ENCODE measurements at places on chromosomes 1 and 21. TPM values are rescaled to one million over a fixed set of nuclear protein-coding genes. Genes with fewer than 3 reads are reported as not detected.

- peak; percentile 74 for DNase-seq
Measured at GRCh38 chr1:23417570-23417969, 7.0 kb downstream of the TCEA3 start.

- no peak for DNase-seq
Measured at GRCh38 chr21:35529171-35529863, 480.2 kb upstream of the RUNX1 start.

GRCh38 chr1:207009182-207009850, 23.2 kb downstream of the C1orf116 start:
- no peak for DNase-seq

DNA sequence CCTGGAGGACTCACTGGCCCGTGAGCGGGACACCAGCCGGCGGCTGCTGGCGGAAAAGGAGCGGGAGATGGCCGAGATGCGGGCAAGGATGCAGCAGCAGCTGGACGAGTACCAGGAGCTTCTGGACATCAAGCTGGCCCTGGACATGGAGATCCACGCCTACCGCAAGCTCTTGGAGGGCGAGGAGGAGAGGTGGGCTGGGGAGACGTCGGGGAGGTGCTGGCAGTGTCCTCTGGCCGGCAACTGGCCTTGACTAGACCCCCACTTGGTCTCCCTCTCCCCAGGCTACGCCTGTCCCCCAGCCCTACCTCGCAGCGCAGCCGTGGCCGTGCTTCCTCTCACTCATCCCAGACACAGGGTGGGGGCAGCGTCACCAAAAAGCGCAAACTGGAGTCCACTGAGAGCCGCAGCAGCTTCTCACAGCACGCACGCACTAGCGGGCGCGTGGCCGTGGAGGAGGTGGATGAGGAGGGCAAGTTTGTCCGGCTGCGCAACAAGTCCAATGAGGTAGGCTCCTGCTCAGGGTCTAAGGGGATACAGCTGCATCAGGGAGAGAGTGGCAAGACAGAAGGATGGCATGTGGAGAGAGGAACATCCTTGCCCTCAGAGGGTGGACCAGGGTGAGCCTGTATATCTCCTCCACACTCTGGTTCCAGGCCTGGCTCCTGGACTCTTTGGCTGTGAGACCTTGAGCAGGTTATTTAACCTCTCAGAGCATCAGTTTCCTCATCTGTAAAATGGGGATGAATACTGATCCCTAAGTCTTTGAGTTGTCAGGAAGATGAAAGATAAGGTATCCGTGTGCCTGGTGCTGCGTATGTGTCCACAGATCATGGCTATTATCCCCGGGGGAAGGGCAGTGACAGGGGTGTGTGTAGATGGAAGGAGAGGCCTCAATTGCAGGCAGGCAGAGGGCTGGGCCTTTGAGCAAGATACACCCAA, 17.2 kb upstream of the SEMA4A start:
- no peak for DNase-seq

DNA sequence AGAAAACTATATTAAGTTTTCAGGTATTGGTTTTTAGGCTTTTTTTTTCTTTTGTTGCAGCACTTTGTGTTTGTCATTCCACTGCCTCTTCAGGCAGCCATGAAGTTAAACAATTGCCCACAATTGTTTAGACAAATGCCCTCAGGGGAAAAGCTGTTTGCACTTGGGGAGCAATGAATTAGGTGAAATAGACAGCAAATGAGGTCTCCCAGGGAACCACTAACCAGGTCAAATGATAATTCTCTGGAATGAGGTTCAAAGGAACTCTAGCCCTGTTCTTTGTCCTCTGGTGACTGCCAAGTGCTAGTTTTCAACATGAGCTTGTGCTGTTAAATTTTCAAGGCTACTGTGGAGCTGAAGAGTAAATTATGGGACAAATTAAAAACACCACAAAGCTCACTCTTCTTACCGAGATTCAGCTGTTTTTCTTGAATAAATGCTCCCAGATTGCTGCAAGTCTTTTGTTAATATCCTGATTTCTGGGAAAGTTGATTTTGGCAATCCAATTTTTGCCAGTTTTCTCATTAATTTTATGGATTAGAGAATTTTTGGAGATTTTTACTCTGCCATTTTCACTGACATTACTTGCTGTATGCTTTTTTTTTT, 15.1 kb upstream of the MAB21L3 start:
- DNase-seq, result no peak

DNA sequence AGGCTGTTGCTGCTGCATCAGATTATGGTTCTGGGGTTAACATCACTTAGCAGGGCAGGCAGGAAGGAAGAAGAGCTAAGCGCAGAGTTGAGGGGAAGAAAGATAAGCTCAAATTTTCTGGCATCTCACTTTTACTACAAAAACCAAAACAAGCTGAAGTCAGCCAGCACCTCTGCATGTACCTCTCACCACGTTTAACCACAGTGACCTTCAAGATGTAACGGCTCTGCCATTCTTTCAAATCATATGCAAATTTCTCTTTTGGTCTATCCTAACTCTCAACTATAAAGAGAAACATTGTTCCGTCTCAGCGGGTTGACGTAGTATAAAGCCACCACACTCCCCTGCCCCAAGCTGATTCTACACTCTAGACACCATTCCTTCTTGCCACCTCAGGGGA, 154.4 kb downstream of the OMA1 start:
- no peak for DNase-seq

DNA sequence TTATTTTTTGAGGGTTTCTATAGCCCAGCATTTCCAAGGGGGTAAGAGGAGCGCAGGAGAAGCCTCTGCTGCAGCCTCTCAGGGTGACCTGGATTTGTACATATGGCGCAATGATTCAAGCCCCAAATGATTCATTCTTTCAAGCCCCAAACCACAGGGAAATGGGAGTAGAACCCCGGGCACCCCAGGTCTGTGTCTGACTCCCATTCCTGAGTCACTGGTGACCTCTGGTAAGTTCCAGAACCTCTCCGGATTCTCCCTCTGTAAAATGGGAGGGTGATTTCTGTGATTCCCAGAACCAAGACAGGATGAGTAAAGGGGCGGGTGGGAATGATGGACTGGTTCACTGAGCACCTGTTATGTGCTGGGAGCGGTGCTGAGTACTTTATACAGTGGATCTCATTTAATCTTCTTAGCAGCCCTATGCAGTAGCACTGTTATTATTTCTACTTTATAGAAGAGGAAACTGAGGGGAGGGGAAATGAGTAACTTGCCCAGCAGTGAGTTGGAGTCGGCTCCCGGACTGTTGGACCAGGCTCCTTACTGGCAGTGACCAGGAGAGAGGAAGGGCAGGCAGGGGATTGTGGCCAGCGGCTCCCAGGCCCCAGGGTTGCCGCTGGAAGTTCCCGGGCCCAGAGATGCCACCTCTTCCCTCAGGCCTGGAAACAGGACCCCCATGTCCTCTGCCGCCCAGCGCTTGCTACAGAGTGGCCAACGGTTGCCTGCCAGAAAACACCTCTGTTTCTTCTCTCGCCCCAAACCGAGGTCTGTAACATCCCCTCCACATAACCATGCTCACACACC, 20.3 kb upstream of the SLC26A9 start:
- DNase-seq, result no peak

DNA sequence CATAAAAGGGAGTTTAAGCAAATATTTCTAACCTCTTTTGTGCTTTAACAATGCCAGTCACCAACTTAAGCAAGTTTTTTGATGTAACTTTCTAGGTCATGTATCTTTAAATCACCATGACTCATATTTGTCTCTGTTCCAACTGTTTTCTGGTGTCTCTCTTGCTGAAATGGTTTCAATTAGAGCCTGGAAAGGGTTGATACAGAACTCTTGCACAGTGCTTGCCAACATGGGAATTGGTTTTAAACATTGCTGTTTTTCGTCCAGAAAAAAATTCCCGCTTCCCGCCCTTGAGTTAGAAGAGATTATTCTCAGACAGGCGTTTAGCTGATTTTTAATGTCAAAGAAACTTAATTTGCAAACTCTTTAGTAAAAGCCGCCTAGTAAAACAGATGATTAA, 46.4 kb upstream of the SLC22A15 start:
- DNase-seq, result no peak

DNA sequence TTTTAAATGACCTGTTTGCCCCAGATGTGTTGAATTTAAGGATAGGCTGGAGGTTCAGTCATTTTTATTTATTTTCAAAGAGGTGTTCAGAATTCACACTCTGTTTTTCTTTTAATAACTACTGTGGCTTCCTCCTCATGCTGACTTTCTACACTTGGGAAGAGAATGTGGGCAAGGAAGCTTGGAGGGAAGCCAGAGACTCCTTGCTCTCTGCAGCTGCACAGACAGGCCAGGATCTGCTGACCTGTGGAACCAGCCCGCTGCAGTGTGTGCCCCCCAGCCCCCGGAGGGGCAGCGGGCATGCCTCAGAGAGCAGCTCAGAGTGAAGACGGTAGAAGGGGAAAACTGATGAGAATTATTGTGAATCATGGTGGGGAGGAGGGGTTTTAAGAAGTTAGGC, 16.9 kb downstream of the MGST3 start:
- DNase-seq, result no peak

DNA sequence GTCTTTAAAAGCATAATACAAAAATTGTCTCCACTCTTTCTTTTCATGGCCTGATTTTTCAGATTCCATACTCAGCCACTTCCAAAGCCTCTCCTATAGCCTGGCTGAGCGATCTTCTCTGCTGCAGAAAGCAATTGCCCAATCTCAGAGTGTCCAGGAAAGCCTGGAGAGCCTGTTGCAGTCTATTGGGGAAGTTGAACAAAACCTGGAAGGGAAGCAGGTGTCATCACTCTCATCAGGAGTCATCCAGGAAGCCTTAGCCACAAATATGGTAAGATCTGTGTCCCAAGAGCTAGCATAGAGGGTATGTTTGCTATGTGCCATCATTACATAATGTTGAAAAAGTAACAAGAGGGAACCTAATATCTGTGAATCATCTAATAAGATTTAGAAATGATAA, 130.7 kb upstream of the BMP8A start:
- DNase-seq, result no peak

DNA sequence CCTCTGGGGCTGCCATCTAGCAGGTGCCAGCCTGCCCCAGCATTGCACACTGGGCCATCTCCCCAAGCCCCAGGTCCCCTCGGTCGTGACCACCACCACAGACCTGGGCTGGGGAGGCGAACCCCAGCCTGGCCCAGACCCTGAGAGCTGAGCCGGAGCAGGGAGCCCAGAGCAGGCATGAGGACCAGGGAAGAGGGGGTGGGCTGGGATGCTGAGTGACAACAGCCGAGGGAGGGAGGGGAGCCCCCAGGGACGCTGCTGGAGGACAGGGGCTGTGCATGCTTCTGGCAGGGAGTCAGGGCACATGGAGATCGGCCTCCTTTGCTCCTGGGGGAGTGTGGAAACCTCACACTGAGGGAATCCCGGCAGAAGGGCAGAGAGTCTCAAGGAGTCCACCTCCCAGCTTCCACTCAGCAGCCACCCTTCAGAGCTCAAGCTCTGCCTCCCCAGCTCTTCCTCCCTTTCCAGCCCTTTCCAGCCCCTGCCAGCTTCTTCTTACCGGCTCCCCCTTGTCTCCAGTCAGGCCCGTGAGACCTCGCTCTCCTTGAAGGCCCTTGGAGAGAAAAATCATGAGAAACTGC, 23.7 kb upstream of the PEF1 start:
- DNase-seq, result no peak

- no peak for DNase-seq
Measured at GRCh38 chr1:60584371-60584770, 498.0 kb upstream of the NFIA start.

DNA sequence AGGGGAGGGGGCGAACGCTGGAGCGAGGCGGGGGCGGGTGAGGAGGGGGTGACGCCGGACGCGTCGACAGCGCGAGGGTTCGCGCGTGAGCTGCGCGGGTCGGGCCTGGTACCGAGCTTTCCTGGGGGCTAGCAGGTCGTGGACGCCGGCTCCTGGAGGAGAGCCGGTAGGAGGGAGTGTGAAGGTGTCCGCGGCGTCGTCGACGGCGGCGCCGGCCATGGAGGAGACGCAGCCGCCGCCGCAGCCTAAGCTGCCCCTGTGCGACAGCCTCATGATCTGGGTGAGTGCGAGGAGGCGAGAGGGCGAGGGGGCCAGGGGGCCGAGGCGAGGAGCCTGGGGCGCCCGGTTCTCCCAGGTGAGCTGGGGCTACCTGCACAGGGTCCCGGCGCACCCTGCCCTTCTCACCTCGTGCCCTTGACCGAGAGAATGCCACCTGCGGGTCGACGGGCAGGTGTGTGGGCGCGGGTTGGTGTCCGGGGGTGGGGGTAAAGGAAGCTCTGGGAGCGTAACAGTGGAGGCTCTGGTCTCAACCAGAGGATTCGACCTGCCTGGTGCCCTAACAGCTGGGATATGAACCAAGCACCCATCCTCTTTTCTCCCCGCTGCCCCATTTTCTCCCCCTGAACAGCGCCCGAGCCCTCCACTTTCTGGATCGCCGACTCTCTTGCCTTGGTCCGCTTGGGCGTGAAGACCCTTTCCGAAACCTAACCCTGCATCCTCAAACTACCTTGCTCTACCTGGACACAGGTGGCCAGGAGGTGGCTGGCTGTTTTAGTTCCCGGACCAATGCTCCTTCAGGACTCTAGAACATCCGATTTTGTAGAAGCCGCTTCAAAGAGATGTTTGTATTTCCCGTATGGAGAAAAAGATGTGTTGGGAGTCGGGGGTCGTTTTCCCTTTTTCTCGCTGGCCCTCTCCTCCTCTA, at the start of gene HOOK1:
TSS of gene HOOK1 (plus strand) at position 49 of the 925 bp plus-strand sequence. CDS start at position 218, 169 bp downstream.
- DNase-seq, result no peak

GRCh38 chr1:53583868-53584776, 124.9 kb downstream of the DMRTB1 start:
- DNase-seq, result no peak

DNA sequence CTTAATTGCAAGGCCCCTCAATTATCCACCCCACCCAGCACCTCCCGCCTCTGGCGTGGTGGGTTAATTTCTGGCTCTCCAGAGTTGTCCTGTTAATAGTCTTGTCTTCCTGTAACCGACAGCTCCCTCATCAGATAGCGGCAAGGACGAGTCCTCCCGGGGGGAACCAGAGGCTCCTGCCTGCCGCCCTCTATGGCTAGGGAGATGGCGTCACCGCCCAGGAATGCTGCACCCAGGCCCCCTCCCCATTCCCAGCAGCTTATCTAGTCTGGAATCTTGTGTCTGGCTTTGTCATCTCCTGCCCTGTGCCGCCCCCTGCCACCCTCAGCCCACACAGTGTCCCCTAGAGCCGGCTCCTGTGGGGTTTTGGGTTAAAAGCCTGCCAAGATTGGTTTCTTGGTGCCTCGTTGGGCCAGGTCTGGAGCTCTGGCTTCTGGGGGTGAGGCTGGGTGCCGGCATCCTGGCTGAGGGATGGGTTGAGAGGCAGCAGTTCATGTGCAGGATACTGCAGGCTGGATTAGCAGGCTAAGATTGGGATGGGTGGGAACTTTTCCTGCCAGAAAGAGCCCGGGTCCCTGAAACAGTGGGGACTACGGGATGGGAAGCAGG, 48.8 kb downstream of the EDN2 start:
- peak; percentile 26 for DNase-seq

- no peak for DNase-seq
Measured at GRCh38 chr1:47685763-47686066, 247.9 kb downstream of the FOXD2 start.

The FAM72C gene
- not detected for total RNA-seq

The DMBX1 gene
- total RNA-seq, result not detected

The WDTC1 gene
- 68.8 TPM for total RNA-seq

The ORC1 gene
- total RNA-seq, result 0.32 TPM

The FCN3 gene
- 19.3 TPM for total RNA-seq

The TBX19 gene
- 0.55 TPM for total RNA-seq

The NBPF1 gene
- total RNA-seq, result 12.2 TPM

The ARHGEF16 gene
- total RNA-seq, result 1.7 TPM

The GJA8 gene
- total RNA-seq, result not detected

The CDK18 gene
- total RNA-seq, result 209 TPM

The GBP2 gene
- 12.2 TPM for total RNA-seq

Measured in left ventricle myocardium superior (tissue), 1 donor.